ENCODE measurements at places on chromosomes 13 and 19. TPM values are rescaled to one million over a fixed set of nuclear protein-coding genes. Genes with fewer than 3 reads are reported as not detected.

Gene ZNF729
- total RNA-seq = not detected

DNA sequence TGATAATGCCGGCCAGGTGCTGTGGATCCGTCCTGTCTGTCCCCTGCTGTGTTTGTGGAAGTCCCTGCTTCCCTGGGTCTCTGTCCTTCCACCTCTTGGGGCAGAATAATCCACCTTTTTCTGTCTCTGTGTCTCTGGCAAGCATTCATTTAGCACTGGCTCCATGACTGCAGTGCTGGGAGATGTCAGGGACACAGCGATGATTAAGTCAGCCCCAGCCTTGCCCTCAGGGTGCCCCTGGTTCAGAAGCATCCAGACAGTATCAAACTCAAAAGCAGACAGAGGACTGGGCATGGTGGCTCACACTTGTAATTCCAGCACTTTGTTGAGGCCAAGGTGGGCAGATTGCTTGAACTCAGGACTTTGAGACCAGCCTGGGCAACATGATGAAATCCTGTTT, 1.5 kb downstream of the HIPK4 start:
- no peak overlapping the region for H3K4me3 ChIP-seq
- H3K27ac ChIP-seq = no peak overlapping the region
- no peaks in the 10 kb centered on the region for H3K27me3 ChIP-seq
- H3K36me3 ChIP-seq = no peaks in the 10 kb centered on the region

GRCh38 chr19:49585023-49585422, 3.9 kb downstream of the PRRG2 start:
- H3K4me1 ChIP-seq = peaks cover 25% of the 10 kb centered on the region
- H3K27me3 ChIP-seq = no peaks in the 10 kb centered on the region
- DNase-seq = no peak
- no peak overlapping the region for H3K27ac ChIP-seq
- H3K36me3 ChIP-seq = peaks cover 2% of the 10 kb centered on the region

GRCh38 chr19:11445141-11445540, 9.7 kb downstream of the PRKCSH start:
- no peak for DNase-seq
- H3K4me3 ChIP-seq = no peak overlapping the region
- no peaks in the 10 kb centered on the region for H3K27me3 ChIP-seq
- no peak overlapping the region for H3K27ac ChIP-seq
- H3K4me1 ChIP-seq = peaks cover 4% of the 10 kb centered on the region
- peaks cover 7% of the 10 kb centered on the region for H3K36me3 ChIP-seq

GRCh38 chr19:7855426-7856108, 18.6 kb downstream of the PRR36 start:
- peaks cover 9% of the 10 kb centered on the region for H3K4me1 ChIP-seq
- no peaks in the 10 kb centered on the region for H3K27me3 ChIP-seq
- no peak overlapping the region for H3K4me3 ChIP-seq
